ENCODE measurements at places on chromosomes 12 and 14.
A peak's percentile ranks its signal among the peaks of the same experiment; 100 is the strongest.

DNA sequence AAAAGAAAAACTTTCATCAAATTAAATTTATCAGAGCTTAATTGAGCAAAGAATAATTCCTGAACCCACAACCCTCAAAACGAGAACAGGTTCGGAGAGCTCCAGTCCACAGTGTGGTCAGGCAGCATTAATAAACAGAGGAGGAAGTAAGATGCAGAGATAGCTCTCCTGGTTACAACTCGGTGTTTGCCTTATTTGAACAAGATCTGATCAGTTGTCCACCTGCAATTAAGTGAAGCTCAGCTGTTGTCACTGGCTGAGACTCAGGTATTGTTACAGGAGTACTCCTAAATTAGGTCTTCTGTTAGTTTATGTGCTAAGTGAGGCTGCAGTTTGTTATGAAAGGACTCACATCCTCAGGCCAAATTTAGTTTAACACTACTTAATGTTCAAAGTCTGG lies 451.4 kb upstream of the PDE3A start:
- H3K27me3 ChIP-seq, result no peaks in the 10 kb centered on the region
- H3K4me3 ChIP-seq, result no peak overlapping the region
- no peaks in the 10 kb centered on the region for H3K4me1 ChIP-seq
- H3K36me3 ChIP-seq, result no peaks in the 10 kb centered on the region
- no peak for DNase-seq

DNA sequence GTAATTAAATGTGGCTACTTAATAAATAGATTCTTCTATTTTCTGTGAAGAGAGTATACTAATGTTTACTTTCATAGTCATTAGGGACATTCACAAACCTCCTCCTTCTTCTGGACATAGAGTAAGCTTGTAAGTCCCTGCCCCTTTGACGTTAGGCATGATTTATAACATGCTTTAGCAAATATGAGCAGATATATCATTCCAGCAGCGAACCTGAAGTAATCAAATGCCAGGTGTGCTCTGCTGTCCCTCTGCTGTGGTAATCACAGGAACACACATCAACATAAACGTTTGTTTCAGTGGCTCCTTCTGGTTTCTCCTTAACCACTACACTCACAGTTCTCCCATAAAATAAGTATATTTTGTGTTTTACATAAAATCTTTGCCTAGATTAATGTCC lies 961.8 kb downstream of the FLRT2 start:
- no peak overlapping the region for H3K4me3 ChIP-seq
- no peak overlapping the region for H3K27ac ChIP-seq
- H3K27me3 ChIP-seq, result no peaks in the 10 kb centered on the region
- H3K4me1 ChIP-seq, result no peaks in the 10 kb centered on the region
- DNase-seq, result no peak

DNA sequence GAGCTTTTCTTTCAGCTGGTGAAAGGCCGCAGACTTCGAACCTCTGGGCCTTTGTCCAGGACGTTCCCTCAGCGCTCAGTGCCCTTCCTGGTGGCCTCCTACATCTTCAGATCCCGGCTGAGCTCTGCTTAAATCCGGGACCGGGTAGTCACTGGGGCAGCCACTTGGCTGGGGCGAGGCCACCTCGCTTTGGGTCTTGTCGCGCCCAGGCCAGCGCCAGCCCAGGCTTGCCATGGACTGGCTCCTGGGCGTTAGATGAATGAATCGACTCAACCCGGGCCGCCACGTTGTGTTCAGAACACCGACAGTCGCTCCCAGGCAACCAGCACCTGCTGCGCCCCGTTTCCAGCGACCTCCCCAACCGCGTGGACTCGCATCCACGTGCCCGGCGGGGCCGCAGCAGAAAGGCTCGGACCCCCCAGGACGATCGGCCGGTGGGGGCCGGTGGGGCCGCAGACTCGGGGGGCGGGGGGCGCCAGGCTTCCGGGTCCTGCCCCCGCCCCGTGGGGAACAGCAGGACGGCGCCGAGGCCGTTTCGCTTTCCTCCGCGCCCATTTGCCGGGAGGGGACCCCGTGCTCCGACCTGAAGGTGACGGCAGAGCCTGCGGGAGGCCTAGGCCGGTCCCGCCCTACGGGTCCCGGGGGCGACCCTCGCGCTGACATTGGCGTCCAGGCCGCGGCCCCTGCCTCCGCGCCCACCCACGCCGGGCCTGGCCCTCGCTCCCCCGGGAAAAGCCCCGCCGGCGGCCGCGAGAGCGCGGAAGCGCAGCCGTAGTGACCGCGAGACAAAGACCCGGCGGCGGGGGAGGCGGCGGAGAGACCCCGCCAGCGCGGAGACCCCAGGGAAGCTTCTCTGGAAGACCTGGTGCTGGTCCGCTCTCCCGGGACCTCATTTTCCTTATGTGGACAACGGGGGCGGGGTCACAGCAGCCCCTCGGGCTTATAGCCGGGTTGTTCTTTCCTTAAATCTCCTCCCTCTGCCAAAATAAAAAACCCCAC lies 37.3 kb upstream of the RCOR1 start:
- no peaks in the 10 kb centered on the region for H3K27me3 ChIP-seq
- H3K4me3 ChIP-seq, result peak overlapping the region; percentile 76
- H3K4me1 ChIP-seq, result no peaks in the 10 kb centered on the region
- no peak for DNase-seq
- no peaks in the 10 kb centered on the region for H3K36me3 ChIP-seq

DNA sequence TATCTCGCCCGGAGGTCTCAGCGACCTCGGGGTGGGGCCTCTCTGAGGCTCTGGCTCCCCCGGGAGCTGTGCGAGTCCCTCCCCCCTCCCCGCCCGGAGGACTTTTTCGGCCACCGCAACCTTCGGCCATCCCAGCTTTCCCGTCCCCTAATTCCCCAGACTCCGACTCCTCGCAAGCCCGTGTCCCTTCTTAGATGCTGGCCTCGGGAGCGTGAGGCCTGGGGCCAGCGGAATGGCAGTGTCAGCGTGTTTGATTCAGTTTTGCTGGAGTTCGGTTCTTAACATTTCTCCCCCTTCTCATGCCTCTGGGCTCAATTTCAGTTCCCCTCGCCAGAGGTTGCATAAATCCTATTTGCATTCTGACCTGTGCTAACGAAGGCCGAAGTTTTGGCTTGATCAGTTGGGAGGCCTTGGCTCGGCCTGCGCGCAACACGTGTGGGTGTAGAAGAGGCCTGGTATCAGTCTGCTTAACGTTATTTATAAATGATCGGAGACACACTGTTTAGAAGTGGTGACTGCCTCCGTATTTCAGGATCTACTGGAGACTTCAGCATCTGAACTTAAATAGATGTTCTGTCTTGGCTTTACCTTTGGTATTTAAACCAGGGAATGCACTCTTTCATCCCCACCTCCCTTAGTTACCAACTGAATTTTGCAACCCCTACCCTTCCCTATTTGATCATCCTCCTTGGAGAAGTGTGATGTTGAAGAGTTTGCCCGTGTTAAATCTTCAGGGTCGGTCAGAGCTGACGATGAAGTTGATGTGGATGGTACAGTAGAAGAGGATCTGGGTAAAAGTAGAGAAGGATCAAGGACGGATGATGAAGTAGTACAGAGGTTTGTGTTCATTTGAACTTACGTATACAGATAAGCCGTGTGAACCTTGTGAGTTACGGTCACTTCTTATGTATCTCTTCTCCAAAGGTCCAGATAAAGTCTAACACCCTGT lies 851 bp downstream of the HSP90B1 start:
- no peaks in the 10 kb centered on the region for H3K36me3 ChIP-seq
- H3K27me3 ChIP-seq, result no peaks in the 10 kb centered on the region
- peak overlapping the region; percentile 95 for H3K27ac ChIP-seq
- peak; percentile 34 for DNase-seq
- H3K4me1 ChIP-seq, result peaks cover 7% of the 10 kb centered on the region

DNA sequence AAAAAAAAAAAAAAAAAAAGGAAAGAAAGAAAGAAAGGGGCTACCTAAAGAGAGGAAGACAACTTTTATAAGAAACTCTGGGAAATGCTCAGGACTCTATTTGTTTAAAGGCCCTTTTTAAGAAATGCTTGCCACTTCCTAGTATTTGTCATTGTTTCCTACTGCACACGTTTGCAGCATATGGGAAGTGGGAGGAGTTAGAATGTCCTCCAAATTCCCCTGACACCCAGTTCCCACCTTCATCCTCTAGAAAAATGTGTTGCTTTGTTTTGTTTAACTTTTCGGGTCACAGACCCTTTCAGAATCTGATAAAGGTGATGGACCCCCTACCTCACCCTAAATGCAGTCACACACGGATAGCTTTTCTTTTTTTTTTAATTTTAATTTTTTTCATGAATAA lies 40.8 kb downstream of the NINJ2 start:
- no peak overlapping the region for H3K27ac ChIP-seq
- H3K27me3 ChIP-seq, result no peaks in the 10 kb centered on the region
- H3K4me3 ChIP-seq, result no peak overlapping the region
- no peak for DNase-seq

GRCh38 chr14:76257842-76258397 lies 106.2 kb downstream of the GPATCH2L start:
- H3K27me3 ChIP-seq, result no peaks in the 10 kb centered on the region
- no peak overlapping the region for H3K27ac ChIP-seq
- no peaks in the 10 kb centered on the region for H3K4me1 ChIP-seq
- no peak for DNase-seq
- no peak overlapping the region for H3K4me3 ChIP-seq
- H3K36me3 ChIP-seq, result no peaks in the 10 kb centered on the region

DNA sequence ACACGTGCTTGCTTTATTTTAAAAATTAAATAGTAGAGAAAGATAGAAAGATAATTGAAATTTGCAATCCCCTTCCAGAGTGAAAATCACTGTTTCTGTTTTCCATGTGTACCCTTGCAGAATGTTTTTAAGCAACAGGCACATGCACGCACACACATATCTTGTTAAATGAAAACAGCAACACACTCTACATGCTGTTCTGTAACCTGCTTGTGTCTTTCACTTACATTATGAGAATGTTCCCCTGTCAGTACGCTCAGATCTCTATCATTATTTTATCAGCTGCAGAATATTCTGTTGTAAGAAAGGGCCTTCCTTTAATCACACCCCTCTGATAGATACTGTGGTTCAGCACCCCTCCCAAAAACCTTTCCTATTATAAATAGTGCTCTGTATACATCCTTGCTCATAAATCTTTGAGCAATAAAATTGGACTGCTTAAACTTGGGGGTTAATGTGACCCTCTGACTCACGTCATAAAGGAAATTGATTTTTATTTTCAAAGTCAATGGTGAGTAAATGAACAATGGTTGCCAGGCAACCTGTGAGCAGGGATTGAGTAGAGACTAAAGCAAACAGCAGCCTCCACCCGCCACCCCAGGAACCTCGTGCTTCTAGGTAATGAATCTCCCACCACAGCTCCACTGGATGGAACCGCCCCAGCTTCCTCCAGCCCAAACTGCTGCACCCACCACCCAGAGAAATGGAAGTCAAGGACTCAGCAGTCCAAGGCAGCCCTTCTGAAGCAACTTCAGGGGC lies 31.9 kb upstream of the CHGA start:
- H3K27ac ChIP-seq, result no peak overlapping the region
- H3K4me3 ChIP-seq, result no peak overlapping the region
- no peak for DNase-seq
- H3K36me3 ChIP-seq, result no peaks in the 10 kb centered on the region
- H3K27me3 ChIP-seq, result peaks cover 10% of the 10 kb centered on the region

- peak overlapping the region; percentile 89 for H3K27ac ChIP-seq
- peaks cover 4% of the 10 kb centered on the region for H3K4me1 ChIP-seq
These were observed 126.1 kb upstream of the MAX start for GRCh38 chr14:65228436-65228835.

DNA sequence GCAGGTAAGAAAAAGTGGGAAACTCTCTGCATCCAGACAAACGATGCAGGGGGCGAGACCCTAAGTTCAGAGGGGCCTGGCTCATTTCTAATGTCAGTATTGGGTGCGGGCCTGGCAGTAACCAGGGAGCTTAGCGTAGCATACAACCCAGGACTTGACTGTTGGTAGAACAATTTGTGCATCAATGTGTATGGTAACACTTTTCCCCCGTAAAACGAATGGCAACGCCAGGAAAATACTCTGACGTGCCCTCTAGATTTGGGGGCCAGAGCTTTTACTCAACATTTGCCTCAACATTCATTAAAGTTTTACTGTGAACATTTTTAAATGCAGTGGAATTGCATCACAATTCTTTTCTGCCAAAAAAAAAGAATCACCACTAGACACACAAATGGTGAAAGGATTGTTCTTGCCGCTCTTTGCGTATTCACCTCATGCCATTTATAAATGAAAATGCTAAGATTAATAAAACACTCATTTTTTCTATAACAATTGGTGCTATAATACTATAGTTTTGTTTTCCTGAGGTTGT lies 867 bp downstream of the RHOJ start:
- no peaks in the 10 kb centered on the region for H3K36me3 ChIP-seq
- H3K4me3 ChIP-seq, result peak overlapping the region; percentile 54
- H3K27me3 ChIP-seq, result no peaks in the 10 kb centered on the region
- peak overlapping the region; percentile 78 for H3K27ac ChIP-seq

GRCh38 chr12:44015333-44015941 lies 179.6 kb downstream of the TMEM117 start:
- no peaks in the 10 kb centered on the region for H3K4me1 ChIP-seq
- no peaks in the 10 kb centered on the region for H3K36me3 ChIP-seq
- no peak overlapping the region for H3K27ac ChIP-seq
- H3K27me3 ChIP-seq, result no peaks in the 10 kb centered on the region
- H3K4me3 ChIP-seq, result no peak overlapping the region

DNA sequence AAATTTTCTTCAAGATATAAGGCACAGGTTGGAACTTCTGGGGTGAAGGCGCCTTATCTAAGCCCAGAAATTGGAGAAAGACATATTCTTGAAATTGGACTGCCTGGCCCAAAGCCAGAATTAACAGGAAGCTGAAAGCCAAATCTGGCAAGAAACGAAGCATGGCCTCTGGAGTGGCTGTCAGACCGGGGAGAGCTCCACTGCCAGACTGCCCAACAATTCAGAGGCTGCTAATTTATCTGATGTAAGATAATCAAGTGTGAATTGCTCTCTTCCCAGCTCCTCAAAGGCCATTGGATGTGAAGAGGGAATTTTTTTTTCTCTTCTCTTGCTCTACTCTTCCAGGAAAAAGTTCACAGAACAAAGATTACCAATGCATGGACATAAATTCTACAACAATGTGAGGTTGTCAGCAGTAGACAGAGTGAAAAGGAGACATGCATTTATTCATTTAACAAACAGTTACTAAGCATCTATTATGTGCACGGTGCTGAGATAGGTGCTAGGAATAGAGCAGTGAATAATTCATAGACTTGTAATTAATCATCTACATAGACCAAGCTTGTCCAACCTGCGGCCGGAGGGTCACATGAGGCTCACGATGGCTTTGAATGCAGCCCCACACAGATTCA lies at the start of gene GDF3:
Gene GDF3, minus strand, starts transcription at position 210 of the 632 bp plus-strand sequence. Its CDS starts 47 bp downstream, at position 163.
- H3K4me3 ChIP-seq, result no peak within 1 kb of the TSS
- no peaks in the 10 kb centered on the region for H3K4me1 ChIP-seq
- no peaks in the 10 kb centered on the region for H3K27me3 ChIP-seq

DNA sequence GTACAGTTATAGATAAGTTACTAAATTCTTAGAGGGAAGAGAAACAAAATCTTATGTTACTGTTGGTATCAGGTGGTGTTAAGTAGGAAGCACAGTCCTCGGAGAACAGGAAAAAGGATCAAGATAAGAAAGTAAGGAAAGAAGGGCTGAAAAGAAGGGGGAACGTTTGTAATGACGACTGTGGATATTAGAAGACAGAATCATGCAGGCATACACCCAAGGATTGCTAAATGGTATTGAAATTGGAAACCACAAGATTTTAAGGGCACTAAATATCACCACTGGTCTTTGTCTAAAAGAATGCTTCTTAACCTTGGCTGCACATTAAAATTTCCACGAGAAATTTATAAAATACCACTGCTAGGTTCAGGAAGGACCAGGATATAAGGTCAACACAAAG lies 34.1 kb upstream of the ERGIC2 start:
- no peaks in the 10 kb centered on the region for H3K4me1 ChIP-seq
- no peaks in the 10 kb centered on the region for H3K36me3 ChIP-seq
- no peak overlapping the region for H3K4me3 ChIP-seq
- no peak overlapping the region for H3K27ac ChIP-seq
- no peak for DNase-seq

- no peak overlapping the region for H3K27ac ChIP-seq
- no peaks in the 10 kb centered on the region for H3K36me3 ChIP-seq
- no peaks in the 10 kb centered on the region for H3K4me1 ChIP-seq
- no peak overlapping the region for H3K4me3 ChIP-seq
- no peaks in the 10 kb centered on the region for H3K27me3 ChIP-seq
These were observed 29.4 kb upstream of the DENND5B start for GRCh38 chr12:31620311-31620710.
